ENCODE measurements at places on chromosomes 1 and 21. TPM values are rescaled to one million over a fixed set of nuclear protein-coding genes. Genes with fewer than 3 reads are reported as not detected.

- no peak for DNase-seq
Observed at GRCh38 chr1:180498594-180498993, 3.8 kb downstream of the ACBD6 start.

HAO2 gene
- 0.13 TPM for total RNA-seq

- peak; percentile 80 for DNase-seq
Observed at GRCh38 chr1:202964791-202965410, 2.2 kb downstream of the CYB5R1 start.

TMEM269 gene
- total RNA-seq, result 0.18 TPM

DNA sequence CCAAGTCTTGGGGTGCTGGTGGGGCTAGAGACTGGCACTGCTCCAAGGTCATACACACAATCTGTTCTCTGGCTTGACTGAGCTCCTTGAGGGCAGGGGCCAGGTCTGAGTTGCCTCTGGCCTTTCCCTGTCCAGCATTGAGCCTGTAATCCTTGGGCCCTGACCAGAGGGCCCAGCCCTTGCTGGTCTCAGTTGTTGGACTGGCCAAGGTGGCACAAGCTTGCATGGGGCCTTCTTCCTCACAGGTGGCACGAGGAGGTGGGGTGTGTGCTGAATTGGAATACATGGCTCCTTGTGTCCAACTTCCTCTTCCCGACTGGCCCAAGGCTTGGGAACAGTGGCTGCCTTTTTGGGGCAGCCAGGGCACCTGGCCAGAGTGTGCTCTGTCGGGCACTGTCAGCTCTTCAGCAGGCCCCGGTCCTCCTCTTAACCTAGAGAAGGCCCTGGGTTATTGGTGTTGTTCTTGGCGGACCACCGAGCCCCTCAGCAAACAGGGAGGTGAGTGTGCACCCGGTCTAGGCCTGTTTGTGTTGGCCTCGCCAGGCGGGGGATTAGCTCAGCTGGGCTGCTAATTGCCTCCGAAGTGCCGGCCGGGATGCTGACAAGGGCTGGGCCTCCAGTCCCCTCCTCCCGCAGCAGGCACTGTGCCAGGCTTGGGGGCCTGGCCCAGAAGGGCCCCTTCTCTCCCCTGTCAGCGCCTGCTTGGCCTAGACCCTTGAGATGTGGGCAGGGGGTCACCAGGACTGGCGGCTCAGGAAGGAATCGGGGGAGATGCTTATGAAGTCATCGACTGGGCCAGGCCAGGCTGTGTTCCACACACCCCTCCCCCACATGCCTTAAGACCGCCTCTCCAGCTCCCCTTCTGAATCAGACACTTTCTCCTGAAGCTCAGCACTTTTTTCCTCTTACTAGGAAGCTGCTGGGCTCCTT lies 28.5 kb downstream of the WNT4 start:
- DNase-seq, result no peak

DNA sequence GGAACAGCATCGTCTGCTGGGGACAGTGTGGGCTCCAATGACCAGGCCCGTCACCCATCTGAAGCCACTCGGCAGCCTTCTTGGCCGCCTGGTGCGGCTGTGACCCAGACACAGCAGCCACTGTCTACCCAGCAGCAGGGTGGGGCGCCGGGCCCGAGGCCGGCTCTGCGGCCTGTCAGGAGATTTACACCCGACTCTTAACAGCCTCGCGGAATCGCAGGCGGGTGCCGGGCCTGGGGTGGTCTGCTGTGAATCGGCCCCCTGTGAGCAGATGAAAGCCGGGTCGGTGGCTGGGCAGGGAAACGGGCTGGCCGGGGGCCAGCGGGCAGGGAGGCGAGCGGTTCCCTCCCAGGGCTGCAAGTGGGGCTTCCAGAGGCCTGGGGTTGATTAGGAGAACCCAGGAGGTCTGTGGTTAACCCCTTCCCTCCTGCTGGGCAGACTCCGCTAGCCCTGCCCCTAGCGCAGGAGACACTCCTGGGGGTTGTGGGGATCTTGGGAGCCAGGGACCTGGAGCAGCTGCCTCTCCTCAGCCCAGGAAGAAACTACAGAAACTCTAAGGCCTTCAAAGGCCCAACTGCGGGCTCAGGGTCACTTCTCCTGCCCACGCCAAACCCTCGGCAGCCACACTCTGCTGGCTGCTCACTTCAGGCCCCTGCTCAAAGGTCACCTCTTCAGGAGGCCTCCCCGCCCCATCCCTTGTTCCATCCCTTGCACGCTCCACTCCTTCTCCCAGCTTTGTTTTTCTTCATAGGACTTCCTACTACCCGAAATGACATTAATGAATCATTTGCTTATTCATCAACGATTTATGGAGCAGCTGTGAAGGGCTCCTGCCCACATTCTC lies 15.6 kb downstream of the RUNX3 start:
- DNase-seq, result no peak

DNA sequence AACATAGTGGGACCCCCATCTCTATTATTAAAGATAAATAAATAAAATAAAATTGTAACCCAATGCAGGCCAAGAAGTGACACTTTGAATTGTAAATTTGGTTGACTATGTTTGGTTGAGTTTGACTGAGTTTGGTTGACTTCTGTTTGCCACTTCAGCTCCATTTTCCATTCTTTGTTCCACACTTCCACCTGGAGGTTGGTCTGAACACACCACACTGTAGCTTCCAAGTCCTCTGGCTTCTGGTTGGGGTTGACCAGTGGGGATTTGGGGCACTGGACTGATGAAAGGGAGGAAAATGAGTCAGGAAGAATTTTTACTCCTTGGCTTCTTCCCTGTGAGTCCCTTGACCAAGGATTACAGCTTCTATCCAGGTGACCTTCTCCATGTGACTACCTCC lies 40.6 kb upstream of the DIPK1A start:
- DNase-seq, result no peak

- peak; percentile 51 for DNase-seq
Observed at GRCh38 chr1:245154429-245155271, at the start of gene KIF26B. TSS of gene KIF26B (plus strand) at chr1:245154985. CDS start at chr1:245155425, 440 bp downstream.

DNA sequence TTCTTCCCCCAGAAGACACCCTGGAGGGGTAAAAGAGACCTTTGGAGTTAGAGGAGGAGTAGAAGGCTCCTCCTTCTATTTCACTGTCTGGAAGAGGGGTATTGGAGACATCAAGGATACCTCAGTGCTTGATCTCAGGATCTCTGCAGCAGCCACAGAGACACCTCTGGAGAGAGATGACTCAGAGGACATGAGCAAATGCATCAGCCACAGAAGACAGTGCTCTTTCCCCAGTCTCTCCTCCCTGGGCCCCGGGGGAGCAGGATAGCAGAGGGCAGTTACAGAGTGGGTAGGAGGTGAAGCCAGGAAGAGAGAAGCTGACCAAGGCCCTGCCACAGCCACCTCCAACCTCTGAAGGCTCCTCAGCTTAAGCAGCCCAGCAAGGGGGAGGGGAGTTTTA lies 15.3 kb upstream of the TEDDM1 start:
- no peak for DNase-seq

GRCh38 chr1:207992677-207993236 lies 81.8 kb upstream of the CD34 start:
- DNase-seq, result peak; percentile 58

GRCh38 chr1:9253004-9253403 lies 18.4 kb downstream of the H6PD start:
- DNase-seq, result no peak

BATF3 gene
- total RNA-seq, result 2.3 TPM

GRCh38 chr1:83499998-83500397 lies 498.9 kb downstream of the TTLL7 start:
- no peak for DNase-seq

DNA sequence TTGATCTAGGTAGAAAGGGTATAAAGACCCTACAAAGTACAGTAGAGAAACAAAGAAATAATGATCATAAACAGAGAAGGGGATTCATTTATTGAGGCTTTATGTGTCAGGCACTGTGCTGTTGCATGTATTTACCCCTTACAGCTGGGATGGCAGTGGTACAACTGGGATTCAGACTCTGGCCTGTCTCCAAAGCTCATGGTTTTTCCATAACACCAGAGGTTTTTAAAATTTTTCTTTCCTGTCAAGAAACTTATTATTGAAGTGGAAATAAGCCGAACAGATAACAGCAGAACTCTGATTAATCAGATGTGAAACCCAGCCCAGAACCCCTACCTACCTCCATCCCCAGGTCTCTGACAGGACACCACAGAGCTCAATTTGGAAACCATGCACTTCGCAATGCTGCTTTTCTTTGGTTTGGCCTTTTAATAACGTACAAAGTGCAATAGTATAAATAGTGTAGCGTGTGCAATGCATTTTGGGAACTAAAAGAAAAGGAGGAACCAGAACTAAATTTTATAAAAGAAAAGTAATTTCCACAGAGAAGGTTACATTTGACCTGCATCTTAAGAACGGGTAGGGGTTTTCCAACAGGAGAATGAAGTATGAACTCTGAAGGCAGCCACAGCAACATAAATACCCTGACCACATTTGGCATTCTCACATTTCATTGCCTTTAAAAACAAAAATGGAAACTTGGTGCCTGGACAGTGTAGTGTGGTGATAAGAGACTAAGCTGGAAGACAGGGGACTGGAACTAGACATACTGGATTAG lies 92.0 kb upstream of the S1PR1 start:
- DNase-seq, result no peak

DNA sequence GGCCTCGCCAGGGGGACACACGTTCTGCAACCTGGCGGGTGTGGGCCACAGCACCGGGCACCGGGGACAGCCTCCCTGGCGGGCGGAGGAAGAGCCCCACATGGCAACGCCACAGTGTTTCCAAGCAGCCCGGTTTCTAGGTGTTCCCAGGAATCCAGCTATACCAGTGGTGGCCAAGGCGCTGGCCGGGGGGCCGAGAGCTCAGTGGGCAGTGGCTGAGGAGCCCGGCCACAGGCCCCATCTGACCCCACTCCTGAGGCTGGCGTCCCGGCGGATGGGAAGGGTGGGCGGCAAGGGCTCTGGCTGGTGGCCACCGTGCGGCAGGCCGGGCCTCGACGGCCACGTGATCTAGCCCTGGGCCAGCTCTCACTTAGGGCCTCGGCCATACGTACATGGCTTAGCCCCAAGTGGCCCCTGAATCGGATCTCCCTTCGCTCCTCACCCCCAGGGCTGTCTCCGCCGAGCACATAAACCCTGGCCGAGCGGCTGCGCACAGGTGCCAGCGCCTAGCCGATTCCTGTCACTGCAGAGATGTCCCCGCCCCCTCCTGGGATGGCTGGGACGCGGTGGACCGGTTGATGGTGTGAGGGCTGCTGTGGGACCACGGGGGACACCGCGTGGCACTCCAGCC lies 68.7 kb downstream of the MORN1 start:
- DNase-seq, result peak; percentile 84
